ENCODE measurements at places on chromosomes 6 and 20.
A peak's percentile ranks its signal among the peaks of the same experiment; 100 is the strongest.

DNA sequence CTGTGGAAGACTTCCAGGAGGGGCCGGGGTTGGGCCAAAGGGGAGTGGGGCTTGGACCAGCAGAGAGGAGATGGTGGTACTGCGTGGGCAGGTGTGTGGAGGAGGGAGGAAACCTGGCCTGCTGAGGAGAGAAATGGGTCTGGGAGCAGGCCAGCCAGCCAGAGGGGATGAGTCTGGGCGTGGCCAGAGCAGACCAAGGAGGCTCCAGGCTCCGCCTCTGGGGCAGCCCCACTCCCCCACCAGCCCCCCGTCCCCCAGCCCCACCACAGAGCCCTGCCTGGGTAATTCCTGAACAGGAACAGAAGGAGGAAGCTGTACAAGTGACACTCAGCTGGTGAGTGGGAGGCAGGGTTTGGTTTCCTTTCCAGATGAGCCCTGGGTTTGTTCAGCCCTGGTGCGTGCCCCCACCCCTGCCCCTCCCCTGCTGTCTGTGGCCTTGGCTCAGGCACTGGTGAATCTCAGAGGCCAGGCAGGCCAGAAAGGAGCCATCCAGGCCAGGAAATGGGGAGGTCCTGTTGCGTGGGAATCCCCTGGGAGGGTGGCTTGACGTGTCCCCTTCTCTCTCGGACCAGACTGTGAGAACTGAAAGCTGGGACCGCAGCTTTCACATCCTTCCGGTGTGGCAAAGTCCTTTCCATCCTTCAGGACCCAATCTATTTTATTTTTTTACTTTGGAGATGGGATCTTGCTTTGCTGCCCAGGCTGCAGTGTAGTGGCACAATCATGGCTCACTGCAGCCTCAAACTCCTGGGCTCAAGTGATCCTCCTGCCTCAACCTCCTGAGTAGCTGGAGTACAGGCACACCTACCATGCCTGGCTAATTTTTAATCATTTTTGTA is 9.4 kb upstream of the SRC start:
- peak; percentile 46 for DNase-seq

- DNase-seq: no peak
Measured at GRCh38 chr20:41359541-41360011, 7.0 kb downstream of the EMILIN3 start.

DNA sequence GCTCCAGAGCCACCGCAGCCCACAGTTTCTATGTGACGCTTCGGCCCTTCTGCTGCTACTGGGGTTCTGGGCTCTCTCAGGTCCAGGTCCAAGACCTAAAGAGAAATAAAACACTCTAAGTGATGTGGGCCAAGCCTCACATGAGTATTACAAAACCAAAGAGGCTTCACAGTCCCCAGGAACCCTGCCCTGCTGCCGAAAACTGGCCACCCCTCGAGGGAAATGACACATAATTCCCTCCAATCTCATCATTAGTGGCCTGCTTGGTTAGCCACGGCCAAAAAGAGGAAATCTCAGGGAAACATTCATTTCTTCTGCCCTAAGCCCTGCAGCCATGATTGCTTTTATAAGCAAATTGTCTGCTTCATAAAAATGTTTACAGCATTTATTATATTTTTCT is 32.5 kb downstream of the DLL1 start:
- DNase-seq: no peak

GRCh38 chr20:49233226-49233625 is 14.0 kb downstream of the DDX27 start:
- DNase-seq: no peak

- DNase-seq: no peak
Measured at GRCh38 chr20:24985802-24986201, 6.7 kb downstream of the APMAP start.

All from activated T-cell treated with anti-CD3 and anti-CD28 coated beads, Interleukin-2, amount 50 U/mL, for 72 hours (primary cell).